Frontal cortex (tissue), 4 donors: ENCODE measurements at places on chromosomes 5 and 9. TPM values are rescaled to one million over a fixed set of nuclear protein-coding genes. Genes with fewer than 3 reads are reported as not detected.

TMEM171 gene
- 0.41 TPM for total RNA-seq

SHC3 gene
- total RNA-seq, result 49.3 TPM

TLE1 gene
- total RNA-seq, result 32.2 TPM

TSLP gene
- total RNA-seq, result not detected

DNA sequence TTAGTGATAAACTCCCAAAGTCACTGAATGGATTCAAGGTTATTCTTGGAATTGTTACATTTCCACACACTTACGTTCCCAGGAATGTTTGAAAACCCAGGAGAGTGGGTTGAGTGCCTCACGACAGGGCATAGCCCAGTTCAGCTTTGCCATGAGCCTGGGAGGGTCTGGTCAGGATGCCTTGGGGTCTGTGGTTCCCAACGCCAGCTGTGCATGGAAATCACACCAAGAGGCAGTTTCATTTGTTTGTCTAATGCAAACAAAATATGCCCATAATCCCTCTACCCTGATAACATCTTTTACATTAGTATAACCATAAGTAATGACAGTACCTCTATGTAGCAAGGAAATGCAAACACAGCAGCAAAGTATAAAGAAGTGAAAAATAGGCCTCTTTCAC is 25.3 kb upstream of the MSX2 start:
- DNase-seq, result no peak

DNA sequence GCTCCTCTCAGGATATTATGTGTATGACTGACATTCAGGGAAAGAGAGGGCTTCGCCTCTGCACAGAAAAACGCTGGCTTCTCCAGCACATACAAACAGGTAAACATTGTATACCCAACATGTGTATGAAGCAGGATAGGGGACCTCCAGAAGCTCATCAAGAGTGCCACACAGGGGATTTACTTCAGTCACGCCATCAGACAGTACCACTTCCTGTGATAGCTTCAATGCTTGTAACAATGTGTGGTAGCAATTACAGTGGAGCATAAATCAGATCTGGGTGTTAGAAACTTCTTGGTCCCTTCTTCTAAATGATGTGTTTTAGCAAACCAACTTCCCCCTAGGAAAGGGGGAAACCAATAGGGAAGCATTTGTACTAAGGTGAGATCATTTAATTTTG is 160.8 kb downstream of the TSSK1B start:
- no peak for DNase-seq

DNA sequence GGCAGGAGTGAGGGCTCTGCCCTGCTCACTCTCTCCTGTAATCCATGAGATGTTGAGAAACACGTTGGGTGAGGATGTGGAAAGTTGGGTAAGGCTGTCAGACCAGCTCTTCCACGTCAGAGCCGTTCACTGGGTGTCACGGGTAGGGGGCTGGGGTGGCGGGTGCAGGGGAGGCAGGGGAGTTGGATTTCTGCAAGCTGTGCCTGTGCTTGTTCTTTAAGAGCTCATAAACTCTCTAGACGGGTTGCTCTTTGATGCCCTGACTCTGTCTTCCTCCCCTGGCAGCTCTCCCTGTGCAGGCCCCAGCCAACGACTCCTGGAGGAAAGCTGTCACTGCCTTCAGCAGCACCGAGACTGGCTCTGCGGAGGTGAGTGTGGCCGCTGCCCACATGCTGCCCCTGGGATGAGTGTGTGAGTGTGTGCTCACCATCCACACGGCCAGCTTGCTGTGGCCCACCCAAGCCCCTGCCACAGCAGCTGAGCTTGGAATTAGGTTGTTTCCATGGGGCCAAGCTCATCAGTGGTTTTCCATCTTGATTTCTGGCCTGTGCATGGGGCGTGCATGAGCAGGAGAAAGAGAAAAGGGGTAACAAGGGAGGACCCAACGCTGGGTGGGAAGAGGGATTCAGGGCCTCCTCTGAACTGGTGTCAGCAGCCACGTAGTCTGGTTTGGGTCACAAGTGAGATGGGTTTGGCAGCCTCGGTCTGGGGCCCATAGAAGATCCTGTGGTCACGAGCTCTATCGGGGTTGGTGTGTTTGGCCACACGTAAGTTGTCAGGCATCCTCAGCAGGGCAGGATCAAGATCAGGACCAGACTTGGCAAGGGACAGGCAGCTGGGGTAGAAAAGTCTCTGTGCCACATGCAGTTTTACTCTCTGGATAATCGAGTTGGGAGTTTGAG is 21.0 kb upstream of the POMT1 start:
- DNase-seq, result no peak

GRCh38 chr5:139574641-139575312 is 13.6 kb downstream of the UBE2D2 start:
- no peak for DNase-seq

- no peak for DNase-seq
These were observed 53.7 kb upstream of the IFNK start for GRCh38 chr9:27470291-27470856.

- no peak for DNase-seq
These were observed 15.0 kb upstream of the ORM1 start for GRCh38 chr9:114307899-114308267.

GRCh38 chr9:20379804-20380225 is 242.5 kb downstream of the MLLT3 start:
- no peak for DNase-seq
